Gastroesophageal sphincter (tissue), 4 donors: ENCODE measurements at places on chromosomes 1 and 21.

- ATAC-seq = no peak
Measured at GRCh38 chr1:29876441-29876840, 640.1 kb downstream of the PTPRU start.

GRCh38 chr21:27423038-27423437 lies 456.1 kb upstream of the ADAMTS5 start:
- peak; percentile 92 for ATAC-seq

DNA sequence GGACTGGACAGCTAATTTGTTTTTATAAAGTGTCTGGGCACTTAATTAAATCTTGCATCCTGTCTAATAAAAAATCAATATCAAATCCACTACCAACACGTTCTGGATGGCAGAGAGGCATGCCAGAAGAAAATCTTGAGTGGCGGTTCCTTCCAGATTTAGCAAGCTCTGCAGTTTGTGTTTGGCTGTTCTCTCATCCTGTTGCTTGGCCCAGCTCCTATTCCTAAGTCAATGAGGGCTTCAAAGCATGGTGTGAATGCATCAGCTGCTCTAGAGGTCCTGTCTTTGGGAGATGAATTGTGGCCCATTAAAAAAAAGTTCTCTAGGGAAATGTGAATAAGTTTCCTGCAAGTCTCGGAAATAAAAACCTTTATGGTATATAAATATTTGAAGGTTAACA lies 90.3 kb downstream of the DISC1 start:
- no peak for ATAC-seq

- ATAC-seq = peak; percentile 80
Measured at GRCh38 chr1:27862671-27863537, 9.4 kb upstream of the THEMIS2 start.

DNA sequence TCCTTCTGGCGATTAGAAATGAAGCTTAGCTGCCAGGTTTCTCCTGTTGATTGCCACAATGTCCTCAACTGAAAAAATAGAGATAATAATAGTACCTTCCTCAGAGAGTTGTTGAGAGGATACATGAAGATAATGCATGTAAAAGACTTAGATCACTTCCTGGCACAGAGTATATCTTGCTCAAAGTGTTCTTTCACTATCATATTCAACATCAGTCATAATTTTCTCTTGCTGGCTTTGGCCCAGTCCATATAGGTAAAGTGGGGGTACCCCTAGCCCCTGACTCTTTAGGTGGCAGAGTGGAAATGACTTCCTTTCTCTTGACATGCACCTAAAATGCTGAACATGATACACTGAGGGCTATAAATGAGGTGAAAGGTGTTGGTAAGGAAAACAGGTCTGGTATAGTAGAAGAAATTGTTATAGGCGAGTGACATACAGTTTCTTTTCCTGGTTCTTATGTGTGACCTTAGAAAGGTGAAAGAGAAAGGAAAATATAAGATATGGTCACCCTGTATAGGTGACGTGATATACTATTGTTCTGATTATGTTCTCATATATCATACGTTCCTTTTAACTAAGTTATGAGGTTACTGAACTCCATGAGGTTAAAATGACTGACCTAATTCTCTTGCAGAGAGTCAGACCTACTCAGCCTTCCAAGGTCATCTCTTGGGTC lies 209.9 kb upstream of the DEPDC1 start:
- ATAC-seq = no peak
